Right forelimb (tissue), 1 donor: ENCODE measurements at places on chromosomes 7 and 10.

GRCh38 chr7:75738604-75738974 is at the start of gene HIP1:
TSS of gene HIP1 (minus strand) at chr7:75738941. CDS start at chr7:75738920, 21 bp downstream.
- no peak for DNase-seq

- no peak for DNase-seq
These were observed 48.1 kb downstream of the ATRNL1 start for GRCh38 chr10:115141254-115141653.

GRCh38 chr7:12909483-12909882 is 222.1 kb downstream of the ARL4A start:
- DNase-seq = no peak

- DNase-seq = peak; percentile 56
These were observed 50.5 kb upstream of the COBL start for GRCh38 chr7:51366930-51367613.

- no peak for DNase-seq
These were observed 329.5 kb downstream of the ATRNL1 start for GRCh38 chr10:115422624-115423023.

DNA sequence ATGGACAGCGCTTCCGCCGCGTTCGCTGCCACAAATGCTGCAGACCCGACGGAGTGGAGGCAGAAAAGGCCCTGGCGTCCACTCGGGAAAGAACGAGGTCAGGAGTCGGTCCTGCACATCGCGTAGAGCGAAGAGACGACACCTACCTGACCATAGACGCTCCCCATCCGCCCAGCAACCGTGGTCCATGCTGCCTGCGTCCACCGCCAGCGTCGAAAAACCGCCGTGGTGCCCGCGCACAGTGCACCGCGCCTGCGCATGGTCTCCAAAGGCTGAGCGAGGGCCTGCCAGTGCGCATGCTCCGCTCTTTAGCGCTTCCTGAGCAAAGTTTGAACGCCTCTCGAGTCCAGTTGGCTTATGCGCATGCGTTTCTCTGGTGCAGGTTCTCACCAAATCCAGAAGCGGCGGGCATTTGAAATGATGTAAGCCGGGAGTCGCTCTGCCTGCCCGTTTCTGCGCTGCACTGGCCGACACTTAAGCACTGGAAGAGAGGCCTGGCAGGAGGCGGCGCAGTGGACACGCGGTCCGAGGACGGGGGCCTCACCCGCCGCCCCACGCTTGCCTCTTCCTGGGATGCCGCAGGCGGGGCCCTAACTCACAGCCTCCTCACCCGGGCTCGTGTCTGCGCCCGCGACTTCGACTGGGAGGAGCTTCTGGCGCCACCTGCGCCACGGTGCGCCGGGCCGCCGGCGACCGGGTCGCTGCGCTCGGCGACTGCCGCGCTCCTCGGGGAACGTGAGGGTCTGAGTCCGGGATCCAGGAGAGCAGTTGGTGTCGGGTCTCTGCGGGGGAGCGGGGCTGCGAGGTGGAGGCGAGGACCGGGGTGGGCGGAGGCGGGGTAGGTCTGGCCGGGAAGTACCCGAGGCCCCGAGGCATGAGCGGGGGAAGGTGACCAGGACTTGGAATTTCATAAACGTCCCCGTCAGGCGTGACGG is at the start of gene FAM24B:
TSS of gene FAM24B (minus strand) at position 243 of the 935 bp plus-strand sequence. CDS start 29,066 bp downstream, outside the sequence.
- peak; percentile 95 for DNase-seq

DNA sequence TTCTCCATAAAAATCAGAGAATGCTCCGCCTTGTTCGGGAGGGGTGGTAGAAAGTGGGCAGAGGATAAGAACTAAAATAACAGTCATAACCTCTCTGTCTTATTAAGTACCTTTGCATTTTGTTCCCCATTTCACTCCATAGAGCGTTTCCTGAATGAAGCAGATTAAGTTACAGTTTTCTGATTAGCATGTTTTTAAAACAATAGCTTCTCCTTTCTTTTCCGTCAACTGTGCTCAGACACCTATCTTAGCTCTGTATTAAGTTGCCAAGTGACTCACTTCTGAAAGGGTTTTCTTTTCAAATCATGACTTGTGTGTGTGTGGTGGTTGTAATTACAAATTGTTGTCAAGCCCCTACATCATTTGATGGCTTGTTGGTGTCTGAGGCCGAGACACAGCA is 1.4 kb downstream of the HABP2 start:
- no peak for DNase-seq

DNA sequence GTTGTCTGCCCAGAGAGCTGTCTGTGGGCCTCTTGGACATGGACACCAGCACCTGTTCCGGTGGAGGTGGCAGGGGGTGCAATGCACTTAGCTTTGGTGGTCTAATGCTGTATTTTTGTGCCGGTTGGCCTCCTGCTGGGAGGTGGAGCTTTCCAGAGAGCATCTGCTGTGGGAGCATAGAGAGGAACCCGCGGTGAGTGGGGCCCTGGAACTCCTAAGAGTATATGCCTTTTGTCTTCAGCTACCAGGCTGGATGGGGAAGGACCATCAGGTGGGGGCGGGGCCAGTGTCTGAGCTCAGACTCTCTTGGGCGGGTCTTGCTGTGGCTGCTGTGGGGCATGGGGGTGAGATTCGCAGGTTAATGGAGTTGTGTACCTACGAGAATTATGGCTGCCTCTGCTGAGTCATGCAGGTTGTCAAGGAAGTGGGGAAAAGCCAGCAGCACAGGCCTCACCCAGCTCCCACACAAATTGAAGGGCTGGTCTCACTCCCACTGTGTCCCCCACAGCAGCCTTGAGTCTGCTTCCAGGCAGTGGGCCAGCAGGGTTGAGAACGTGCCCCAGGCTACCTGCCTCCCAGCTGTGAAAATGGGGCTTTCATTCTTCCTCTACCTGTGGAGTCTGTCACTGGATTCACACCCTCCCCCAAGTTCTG is 29.0 kb downstream of the JAKMIP3 start:
- DNase-seq = no peak

DNA sequence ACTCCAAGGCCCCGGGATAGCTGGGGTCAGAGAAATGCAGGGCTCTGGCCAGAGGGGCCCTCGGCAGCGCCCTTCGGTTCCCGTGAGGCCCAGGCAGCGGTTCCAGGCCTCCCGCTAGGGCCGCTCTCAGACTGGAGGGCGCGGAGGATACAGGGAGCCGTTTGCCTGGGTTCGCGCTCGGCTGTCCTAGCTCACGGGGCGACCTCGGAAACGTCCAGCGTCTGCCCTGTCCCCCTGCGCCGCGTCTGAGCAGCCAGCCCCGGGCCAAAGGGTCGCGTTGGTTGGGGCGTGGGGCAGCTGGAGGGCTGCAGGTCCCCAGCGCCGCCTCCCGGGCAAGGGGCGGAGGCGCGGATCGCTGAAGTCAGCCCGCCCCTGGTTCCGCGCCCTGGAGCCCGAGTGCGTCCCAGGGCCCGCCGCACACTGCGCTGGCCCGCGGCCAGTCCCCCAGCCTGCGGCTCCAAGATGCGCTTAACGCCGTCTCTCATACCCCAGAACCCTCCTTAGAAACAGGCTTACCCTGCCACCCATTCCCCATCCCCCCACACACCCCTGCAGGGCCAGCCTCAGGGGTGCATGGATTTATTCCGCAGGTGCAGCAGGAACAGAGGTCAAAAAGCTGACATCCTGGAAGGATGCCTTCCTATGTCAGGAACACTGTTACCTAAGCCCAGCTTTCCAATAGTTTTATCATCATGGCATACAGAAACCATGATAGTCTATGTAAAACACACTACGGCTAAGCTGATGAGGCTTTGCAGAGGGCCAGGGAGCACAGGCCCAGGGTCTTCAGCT is 22.1 kb upstream of the OPN4 start:
- no peak for DNase-seq

- no peak for DNase-seq
These were observed 286.6 kb downstream of the ELMO1 start for GRCh38 chr7:37162106-37162505.

DNA sequence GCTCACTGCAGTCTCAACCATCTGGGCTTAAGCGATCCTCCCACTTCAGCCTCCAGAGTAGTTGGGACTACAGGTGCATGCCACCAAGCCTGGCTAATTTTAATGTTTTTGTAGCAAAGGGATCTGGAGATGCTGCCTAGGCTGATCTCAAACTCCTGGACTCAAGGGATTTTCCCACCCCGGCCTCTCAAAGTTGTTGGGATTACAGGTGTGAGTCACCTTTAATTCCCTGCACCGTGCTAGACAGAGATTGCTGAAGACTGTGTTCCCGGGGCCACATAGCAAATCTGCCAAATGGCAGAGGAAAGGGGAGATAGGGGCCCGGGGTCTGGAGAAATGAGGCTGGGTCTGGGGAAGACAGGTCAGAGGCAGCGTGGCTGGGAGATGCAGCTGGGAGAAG is 20.6 kb upstream of the PSMG3 start:
- DNase-seq = no peak

GRCh38 chr7:45055016-45055415 is 33.8 kb downstream of the NACAD start:
- DNase-seq = no peak

GRCh38 chr7:22140578-22140977 is 194.9 kb upstream of the CDCA7L start:
- no peak for DNase-seq

DNA sequence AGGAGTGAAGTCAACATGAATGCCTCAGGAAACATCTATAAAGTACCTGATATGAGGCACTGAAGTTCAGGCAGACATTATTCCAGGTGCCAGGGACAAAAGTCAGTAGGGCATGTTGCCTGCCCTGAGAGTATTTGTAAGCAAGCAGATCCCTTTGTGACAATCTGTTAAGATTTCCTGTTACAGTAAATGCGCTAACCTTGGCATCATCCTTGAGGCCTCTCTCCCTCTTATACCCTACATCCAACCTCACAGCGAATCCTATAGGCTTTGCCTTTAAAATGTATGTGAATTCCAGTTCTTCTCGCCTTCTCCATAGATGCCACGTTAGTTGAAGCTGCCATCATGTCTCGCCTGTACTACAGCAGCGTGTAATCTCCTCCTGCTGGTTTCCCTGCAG is 165.3 kb downstream of the DNAH11 start:
- DNase-seq = no peak

DNA sequence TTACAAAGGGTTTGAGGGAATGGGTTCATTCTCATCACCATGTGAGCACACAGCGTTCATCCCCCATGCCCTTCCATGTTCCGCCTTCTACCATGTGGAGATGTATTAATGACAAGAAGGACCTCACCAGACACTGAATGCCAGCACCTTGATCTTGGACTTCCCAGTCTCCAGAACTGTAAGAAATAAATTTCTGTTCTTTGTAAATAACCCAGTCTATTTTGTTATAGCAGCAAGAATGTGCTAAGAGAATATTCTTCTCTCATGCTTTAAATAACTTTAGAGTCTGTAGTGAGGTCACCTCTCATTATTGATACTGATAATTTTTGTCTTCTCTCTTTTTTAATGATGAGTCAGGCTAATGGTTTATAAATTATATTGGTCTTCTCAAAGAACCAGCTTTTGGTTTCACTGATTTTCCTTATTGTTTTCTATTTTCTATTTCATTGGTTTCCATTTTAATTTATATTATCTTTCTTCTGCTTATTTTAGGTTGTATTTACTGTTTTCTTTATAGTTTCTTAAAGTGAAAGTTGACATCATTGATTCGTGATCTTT is 3.1 kb upstream of the PDIA4 start:
- DNase-seq = no peak

GRCh38 chr10:118276204-118276603 is 65.9 kb downstream of the FAM204A start:
- DNase-seq = no peak

DNA sequence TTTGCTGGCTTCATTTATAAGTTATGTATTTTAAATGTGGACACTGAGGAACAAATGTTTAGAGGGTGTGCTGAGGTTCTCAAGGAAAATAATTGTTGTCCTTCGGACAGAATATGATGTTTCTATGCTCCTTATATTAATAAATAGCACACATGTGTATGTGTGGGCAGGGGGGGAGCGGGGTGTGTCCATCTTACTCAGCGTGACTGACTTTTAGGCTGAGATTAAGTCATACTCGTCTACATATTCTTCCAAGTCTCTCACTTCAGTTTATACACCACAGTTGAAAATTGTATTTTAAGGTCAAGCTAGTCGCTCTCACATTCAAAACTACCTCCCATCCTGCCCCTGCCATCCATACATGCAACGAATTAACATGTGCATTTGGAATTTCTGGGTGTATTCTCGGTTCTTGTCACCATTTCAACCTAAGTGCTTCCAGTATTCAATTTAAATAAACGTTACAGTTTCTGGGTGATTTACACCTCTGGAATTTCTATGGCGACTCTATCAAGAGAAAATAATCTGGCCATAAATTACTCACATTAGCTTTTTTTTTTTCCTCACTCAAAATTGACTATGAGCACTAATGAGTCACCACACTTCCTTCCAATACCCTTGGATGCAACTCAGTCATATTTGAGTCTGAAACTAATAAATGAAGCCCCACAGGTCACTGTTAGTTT is 3.3 kb downstream of the PCDH15 start:
- DNase-seq = no peak

DNA sequence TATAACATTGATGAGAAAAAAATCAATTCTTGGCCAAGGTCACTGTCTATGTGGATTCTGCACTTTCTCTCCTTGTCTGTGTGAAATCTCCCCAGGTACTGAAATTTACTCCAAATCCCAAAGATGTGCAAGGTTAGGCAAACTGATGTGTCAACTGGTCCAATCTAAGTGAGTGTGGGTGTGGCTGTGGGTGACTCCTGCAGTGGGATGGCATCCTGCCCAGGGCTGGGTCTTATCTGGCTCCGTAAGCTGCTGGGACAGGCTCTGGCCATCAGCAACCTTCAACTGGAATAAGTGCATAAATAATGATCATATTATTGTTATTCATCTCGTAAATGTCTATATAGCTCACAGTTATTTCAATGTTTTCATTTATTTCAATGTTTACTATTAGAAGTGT is 79.3 kb downstream of the JCAD start:
- DNase-seq = no peak

GRCh38 chr10:7937315-7937945 is 117.1 kb upstream of the GATA3 start:
- no peak for DNase-seq
